ENCODE measurements at places on chromosomes 12 and 14.

DNA sequence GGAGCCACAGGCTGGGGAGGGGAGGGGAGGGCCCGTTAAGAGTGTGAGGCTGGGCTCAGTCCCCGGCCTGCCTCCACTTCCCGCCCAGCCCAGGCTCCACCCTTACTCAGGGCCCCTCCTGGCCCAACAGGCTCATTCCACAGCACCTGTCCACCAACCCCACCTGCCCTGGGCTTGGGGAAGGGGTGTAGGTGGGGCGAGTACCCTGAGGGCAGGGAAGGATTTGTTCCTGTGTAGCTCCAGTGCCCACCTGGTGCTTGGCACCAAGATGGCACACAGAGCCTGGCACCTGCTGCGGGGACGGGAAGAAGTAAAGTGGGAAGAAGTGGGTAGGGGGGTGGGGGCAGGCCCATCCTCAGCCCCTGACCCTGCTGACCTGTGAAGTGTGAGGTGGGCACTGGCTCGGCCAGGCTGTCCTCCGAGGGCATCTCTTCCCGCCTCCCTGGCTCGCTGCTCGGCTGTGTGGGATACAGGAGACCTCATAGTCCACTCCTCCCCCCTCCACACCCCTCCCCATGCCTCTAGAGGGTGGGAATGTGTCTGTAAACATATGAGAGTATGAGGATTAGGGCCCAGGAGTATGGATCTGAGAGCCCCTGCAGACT lies 35.1 kb downstream of the NCKAP5L start:
- no peak for DNase-seq

DNA sequence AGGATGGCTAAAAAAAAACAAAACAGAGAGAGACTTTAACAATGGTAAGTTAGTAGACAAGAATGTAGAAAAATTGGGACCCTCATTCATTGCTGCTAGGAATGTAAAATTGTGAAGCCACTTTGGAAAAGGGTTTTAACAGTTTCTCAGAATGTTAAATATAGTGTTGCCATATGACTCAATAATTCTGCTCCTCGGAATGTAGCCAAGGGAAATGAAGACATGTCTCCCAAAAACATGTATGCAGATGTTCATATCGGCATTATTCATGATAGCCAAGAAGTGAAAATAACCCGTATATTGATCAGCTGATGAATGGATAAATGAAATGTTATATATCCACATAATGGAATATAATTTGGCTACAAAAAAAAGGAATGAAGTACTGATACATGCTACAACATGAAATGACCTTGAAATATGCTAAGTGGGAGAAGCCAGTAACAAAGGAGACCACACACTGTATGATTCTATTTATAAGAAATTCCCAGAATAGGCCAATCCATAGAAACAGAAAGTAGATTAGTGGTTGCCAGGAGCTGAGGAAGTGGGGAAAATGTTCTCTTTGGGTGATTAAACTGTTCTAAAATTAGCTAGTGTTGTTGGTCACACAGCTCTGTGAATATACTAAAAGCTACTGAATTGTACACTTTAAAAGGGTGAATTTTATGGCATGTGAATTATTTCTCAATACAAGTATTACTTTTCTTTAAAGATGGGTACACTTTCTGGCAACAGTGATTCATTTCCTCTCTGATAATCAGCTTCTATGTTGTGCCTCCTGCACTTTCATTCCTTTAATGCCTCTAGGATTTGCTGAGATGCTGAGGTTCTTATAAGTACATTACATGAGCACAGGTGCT lies 132.5 kb downstream of the DAAM1 start:
- peak; percentile 38 for DNase-seq

- no peak for DNase-seq
Observed at GRCh38 chr14:95059126-95059525, 98.2 kb downstream of the DICER1 start.

DNA sequence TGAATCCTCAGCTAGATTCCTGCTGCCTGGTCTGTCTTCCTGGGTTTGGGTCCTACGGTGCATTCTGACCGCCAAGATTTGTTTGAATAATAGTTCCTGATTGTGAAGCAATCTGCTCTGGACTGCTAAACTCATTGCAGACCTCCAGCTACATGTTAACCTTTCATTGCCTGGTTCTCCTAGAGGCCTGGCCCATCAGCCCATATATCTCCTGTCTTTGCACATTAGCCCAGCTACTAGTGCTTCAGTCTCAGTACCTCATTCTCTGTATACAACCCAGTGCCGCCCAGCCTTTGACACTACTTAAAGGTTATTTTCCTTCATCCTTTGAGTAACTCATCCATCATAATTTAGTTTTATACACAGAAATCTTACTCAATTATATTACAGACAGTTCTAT lies 65.6 kb upstream of the GRIP1 start:
- DNase-seq, result no peak

- DNase-seq, result no peak
Observed at GRCh38 chr14:103279142-103280025, 54.7 kb upstream of the EIF5 start.

DNA sequence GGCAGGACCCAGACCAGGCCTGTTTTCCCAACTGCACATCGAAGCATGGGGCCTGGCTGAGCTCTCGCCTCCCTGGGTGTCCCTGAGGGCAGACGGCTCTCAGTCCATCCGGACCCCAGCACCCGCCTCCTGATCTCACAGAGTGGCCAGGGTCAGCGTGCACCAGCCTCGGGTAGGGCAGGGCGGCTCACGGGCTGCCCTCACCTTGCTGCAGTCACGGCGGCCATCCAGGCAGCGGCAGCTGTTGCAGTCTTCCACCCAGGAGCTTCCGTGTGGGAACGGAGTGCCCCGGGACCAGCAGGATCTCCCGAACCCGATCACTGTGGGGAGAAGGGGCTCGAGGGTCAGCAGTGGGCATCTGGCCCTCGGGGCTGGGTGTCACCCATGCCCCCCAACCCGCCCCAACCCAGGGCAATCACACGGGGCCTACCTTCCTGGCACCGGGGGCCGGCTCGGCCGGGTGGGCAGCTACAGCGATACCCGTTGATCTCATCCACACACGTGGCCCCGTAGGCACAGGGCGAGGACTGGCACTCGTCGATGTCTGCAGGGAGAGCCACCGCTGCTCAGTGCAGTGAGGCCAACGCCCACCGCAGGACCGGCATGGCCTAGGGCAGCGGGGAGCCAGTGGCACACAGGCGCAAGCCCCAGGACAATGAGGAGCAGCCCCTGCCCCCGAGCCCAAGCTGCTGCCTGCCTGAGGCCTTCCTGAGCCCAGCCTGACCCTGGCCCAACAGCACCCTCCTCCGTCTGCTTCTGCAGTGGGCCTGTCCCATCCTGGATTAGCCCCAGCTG lies 22.2 kb downstream of the JAG2 start:
- DNase-seq, result no peak

GRCh38 chr14:64281805-64282204 lies 12.4 kb downstream of the ESR2 start:
- no peak for DNase-seq

GRCh38 chr14:39621223-39621622 lies 189.0 kb upstream of the FBXO33 start:
- DNase-seq, result no peak

GRCh38 chr12:10389904-10390303 lies at the start of gene KLRK1:
Gene KLRK1, minus strand, starts transcription at chr12:10390041. Its CDS starts 1,231 bp downstream, at chr12:10388810.
- no peak for DNase-seq

- no peak for DNase-seq
Observed at GRCh38 chr14:85917716-85918115, 387.8 kb downstream of the FLRT2 start.

GRCh38 chr14:76672123-76672522 lies 89.1 kb upstream of the VASH1 start:
- no peak for DNase-seq

GRCh38 chr12:78568321-78569020 lies 296.1 kb upstream of the SYT1 start:
- no peak for DNase-seq

DNA sequence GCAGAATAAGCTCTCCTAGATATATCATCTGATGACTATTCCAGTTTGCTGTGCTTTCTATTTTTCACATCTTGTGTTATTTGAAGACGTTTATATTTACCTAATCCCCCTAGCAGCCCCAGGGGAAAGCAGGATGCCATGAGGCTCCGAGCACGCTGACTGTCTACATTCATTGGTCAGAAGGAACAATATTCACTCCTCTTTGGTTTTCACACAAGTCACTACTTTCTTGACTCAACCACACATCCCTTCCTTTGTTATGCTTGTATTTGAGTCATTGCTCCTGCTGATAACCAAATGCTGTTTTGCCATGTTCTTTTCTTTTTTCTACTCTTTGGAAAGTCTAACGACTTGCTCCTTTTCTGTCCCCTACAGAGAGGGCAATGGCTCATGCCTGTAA lies 86.5 kb upstream of the SLC38A2 start:
- no peak for DNase-seq

- DNase-seq, result peak; percentile 86
Observed at GRCh38 chr12:100154474-100155247, 12.0 kb upstream of the BLTP3B start.

DNA sequence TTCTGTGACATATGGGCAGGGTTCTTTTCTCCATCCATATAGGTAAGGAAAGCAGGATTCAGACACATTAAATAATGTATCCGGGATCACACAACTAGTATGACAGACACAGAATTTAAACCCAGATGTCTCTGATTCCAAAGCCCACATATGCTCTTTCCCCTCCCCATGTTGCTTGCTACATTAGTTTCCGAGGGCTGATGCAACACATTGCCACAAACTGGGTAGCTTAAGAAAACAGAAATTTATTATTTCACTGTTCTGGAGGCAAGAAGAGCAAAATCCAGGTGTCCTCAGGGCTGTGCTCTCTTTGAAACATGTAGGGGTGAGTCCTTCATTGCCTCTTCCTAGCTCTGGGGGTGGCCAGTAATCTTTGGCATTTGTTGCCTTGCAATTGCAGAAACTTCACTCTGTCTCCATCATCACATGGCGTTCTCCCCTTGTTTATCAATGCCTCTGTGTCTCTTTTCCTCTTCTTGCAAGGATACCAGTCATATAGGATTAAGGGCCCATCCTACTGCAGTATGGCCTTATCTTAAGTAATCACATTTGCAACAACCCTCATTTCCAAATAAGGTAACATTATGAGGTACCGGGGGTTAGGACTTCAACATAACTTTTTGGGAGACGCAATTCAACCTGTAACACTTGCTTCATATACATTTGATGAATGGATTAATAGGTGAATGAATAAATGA lies 83.0 kb upstream of the CCND2 start:
- no peak for DNase-seq

GRCh38 chr12:68497107-68497506 lies 113.6 kb upstream of the RAP1B start:
- DNase-seq, result no peak

- DNase-seq, result no peak
Observed at GRCh38 chr12:32178341-32179010, 71.8 kb downstream of the BICD1 start.

DNA sequence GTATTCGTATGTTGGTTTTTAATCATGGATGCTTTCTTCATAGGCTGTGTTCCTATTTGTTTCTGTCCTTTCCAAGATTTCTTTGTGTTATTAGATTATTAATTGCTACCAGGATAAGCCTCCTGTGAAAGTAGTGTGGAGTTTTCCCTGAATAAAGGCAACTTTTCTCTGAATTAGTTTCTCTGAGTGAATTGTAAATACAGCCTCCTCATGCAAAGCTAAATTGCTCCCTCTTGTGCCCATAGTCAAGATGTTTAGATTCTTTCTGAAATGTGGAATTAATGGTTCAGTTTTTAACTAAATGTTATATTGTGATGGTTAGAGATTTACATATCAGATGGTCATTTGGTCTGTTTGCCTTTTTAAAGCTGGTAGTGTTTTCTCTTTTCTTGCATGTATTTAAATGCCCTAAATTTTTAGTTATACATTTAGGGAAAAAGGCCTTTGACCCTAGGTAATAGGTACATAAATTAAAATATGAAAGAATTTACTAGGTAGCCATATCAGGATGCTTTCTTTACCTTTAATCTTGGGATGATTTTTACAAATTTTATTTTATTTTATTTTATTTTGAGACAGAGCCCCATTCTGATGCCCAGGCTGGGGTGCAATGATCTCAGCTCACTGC lies 8.9 kb downstream of the APAF1 start:
- DNase-seq, result peak; percentile 84

- peak; percentile 35 for DNase-seq
Observed at GRCh38 chr12:108234158-108234557, 105.0 kb downstream of the CMKLR1 start.

GRCh38 chr14:82122655-82123054 lies 589.0 kb upstream of the SEL1L start:
- DNase-seq, result no peak

GRCh38 chr14:80522936-80523335 lies 311.6 kb upstream of the DIO2 start:
- no peak for DNase-seq

GRCh38 chr12:114018669-114019068 lies 52.5 kb upstream of the RBM19 start:
- DNase-seq, result no peak

GRCh38 chr12:19183121-19183838 lies 53.7 kb downstream of the PLEKHA5 start:
- DNase-seq, result peak; percentile 55

GRCh38 chr12:50066402-50066801 lies 9.0 kb downstream of the ASIC1 start:
- no peak for DNase-seq

Measured in SK-MEL-5 (cell line).